Peyer's patch (tissue), 4 donors: ENCODE measurements at places on chromosomes 13 and 19. TPM values are rescaled to one million over a fixed set of nuclear protein-coding genes. Genes with fewer than 3 reads are reported as not detected.

GRCh38 chr19:38658462-38659306 lies 11.2 kb downstream of the ACTN4 start:
- no peak for DNase-seq

- DNase-seq = no peak
These were observed 101.4 kb upstream of the GPR12 start for GRCh38 chr13:26861941-26862340.

MYH14 gene
- 139 TPM for total RNA-seq

WDR88 gene
- total RNA-seq = not detected

CD33 gene
- 2.4 TPM for total RNA-seq

- DNase-seq = no peak
These were observed 11.4 kb downstream of the ZNF254 start for GRCh38 chr19:24098359-24098758.

ATP7B gene
- total RNA-seq = 40.2 TPM

DNA sequence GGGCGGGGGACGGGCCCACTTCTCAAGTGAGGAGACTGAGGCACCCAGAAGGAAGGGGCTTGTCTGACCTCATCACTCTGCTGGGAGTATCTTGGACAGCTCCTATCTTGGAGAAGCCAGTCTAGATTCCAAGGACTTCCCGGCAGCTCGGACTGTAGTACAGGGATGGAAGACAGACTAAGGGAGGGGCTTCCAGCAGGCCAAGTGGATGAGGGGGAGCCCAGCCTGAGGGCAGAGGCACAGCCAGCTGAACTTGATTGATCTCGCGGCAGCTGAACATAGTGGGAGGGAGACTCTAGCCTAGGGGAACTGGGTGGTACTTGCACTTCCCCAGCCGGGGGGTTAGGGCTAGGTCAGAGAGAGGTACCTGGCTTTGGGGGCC lies 711 bp downstream of the CILP2 start:
- no peak for DNase-seq
